ENCODE measurements at places on chromosomes 13 and 19.

DNA sequence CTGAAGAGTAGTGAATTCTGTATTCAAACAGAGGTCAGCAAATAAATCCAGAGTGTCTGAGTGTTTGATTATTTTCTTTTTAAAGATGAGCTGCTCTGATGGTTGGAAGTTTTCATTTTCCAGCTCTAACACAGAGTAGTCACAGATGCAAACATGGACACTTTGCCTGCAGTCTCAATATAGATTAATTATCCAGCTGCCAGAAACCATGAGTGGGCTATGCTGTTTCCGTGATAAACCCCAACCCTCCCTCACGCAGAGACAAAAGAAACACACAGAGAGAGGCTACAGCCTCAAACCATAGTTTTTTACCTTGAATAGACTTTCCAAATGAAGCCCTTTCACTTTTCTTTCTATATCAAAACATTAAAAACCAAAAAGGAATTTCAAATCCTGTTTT, 884.7 kb downstream of the DIAPH3 start:
- DNase-seq: no peak

DNA sequence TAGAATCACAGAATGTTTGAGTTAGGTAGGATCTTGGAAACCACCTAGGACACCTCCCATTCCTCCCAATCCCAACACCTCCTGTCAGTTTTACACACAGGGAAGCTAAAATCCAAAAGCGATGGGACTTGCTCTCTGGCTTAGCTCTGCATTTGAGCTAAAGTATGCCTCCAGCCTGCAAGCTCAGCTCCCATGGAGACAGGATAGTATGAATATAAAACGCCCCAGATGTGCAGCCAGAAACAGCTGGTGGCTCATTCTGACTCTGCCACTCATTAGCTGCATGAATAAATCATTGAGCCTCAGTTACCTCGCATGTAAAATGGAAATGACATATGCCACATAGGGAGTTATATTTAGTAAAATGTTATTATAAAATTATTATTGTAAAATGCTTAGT, 336.0 kb downstream of the SUCLA2 start:
- DNase-seq: no peak

GRCh38 chr13:19713186-19713965, 69.4 kb downstream of the PSPC1 start:
- DNase-seq: no peak

GRCh38 chr19:5943623-5944022, 29.6 kb downstream of the CAPS start:
- DNase-seq: no peak

DNA sequence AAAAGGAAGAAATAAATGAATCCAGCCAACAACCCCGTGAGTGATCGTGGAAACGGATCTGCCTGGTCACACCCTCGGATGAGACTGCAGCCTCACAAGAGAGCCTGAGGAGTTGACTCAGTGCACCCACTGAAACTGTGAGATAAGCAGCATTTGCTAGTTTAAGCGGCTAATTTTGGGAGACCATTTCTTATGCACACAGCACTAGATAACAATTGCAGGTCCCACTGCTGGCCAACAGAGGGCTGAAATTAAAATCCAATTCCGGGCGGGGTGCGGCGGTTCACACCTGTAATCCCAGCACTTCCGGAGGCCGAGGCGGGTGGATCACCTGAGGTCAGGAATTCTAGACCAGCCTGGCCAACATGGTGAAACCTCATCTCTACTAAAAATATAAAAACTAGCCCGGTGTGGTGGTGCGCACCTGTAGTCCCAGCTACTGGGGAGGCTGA, 3.6 kb downstream of the UQCR11 start:
- no peak for DNase-seq

DNA sequence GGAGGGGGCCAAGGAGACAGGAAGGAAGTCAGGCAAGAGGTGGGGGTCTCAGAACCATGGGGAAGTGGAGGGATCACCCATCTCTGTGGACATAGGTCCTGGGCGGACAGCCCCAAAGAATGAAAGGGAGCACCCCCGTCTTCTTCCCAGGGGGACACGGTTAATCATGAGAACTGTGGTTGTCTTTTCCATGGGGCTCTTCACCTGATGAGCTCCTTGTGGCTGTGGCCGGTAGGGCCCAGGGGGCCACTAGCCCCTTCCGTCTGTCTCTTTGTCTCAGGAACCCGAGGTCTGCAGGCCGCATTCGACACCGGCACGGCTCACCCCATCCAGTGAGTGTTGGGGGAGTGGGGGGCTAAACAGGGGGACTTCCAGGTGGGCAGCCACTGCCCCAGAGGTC, 8.6 kb downstream of the PLPPR2 start:
- no peak for DNase-seq

- DNase-seq: no peak
These were observed 3.3 kb downstream of the APOE start for GRCh38 chr19:44908836-44909261.

DNA sequence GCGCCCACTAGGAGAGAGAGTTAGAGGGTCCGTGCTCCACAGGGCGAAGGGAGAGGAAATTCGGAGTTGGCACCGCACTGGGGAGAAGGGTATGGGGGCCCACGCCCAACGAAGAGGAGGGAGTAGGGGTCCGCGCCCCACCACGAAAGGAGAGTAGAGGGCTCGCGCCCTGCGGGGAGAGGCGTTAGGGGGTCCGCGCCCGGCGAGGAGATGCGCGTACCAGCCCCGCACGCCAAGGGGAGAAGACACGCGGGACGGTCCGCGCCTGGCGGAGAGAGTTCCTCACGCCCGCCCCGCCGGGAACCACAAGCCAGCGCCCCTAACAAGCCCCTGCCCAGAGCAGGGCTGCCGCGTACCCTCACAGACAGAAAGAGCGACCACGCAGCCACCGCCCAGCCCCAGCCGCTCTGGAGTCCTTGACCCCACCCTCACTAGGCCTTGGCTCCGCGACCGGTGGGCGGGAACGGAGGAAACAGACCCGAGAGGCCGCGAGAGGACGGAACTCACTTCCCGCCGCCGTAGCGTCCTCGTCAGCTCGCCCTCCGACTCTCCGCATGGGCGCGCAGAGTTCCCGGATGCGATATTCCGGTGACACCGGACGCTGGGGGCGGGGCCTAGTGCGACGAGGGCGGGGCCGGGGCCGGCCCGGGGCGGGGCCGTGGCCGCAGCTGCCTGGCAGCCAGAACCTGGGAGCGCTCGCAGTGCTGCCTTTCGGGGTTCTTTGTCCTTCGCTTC, 20.0 kb upstream of the ZSCAN18 start:
- no peak for DNase-seq

GRCh38 chr19:33295621-33296487, 6.5 kb downstream of the CEBPA start:
- DNase-seq: no peak

DNA sequence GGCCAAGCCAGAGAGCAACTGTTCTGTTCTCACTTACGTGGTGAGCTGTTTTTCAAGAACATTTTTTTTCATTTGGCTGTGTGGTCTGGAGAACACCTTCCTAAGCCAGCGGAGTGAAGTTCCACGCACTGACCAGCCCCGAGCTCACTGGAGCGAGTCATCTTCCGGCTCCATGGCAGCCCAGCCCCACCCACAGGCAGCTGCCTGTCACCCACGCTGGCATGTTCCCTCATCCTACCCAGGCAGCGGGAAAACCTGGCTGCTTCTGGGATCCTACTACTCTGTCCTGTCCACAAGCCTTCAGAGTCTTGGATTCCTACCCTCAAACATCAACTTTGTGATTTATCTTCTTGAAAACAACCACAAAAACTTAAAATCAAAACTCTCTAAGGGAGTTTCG, 76.2 kb downstream of the GGACT start:
- DNase-seq: no peak

- DNase-seq: no peak
These were observed 389.9 kb downstream of the RFC3 start for GRCh38 chr13:34207872-34208271.

DNA sequence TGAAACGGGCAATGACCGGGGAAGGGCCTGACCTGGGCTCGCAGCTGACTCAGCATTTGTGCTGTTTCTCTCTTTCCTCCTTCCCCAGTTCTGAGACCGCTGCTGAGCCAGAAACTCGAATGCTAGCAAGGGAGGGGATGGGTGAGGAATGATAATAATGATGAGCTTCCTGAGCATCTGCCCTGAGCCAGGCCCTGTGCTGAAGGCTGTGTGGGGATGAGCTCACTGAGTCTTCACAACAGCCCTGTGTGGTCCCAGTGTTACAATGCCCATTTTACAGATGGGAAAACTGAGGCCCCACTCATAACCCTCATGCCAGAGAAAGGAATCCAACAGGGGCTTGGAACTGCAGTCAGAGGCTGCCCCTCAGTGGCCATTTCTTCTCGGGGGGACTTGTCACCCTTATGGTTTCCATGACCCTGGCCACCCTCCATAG, 8.1 kb downstream of the SULT2B1 start:
- DNase-seq: no peak

DNA sequence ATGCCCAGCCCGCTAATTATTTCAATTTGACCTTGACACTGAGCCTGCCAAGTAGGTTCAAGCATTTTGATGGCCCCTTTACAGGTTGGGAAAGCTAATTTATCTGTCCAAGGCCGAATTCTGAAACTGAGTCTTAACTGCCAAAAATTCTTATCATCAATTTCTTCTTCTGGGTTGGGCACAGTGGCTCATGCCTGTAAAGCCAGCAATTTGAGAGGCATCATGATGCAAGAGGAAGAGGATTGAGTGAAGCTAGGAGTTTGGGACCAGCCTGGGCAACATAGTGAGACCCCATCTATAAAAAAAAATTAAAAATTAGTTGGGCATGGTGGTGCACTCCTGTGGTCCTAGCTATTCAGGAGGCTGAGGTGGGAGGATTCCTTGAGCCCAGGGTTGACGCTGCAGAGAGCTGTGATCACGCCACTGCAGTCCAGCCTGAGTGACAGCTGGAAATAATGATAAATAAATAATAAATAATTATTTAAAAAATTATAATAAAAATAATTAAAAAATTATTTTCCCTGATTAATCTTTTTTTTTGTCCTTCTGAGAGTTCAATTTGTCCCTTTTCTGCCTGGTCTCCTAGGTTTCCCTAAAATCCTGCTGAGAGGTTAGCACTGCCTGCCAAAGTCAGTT, 1.3 kb upstream of the LDLR start:
- no peak for DNase-seq

DNA sequence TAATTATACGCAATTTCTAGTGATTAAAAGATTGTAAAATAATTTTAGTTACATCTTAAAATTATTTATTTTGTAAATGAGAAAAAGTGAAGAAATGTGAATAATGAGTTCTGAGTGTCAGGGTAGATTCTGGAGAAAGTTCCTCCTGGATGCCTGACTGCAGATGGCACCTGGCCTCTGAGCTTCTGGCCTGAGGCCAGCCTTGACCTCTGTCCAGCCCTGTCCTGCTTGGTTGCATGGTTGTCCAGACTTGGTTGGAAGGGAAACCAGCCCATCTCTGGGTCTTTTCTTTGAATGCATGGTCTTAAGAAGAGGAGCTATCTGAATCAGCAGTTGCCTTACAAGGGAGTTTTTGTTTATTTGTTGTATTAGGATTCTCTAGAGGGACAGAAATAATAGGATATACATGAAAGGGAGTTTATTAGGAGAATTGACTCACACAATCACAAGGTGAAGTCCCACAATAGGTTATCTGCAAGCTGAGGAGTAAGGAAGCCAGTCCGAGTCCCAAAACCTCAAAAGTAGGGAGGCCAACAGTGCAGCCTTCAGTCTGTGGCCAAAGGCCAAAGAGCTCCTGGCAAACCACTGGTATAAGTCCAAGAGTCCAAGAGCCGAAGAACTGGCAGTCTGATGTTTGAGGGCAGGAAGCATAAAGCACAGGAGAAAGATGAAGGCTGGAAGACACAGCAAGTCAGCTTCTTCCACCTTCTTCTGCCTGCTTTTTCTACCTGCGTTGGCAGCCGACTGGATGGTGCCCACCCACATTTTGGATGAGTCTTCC, 385.8 kb downstream of the ZNF536 start:
- no peak for DNase-seq

DNA sequence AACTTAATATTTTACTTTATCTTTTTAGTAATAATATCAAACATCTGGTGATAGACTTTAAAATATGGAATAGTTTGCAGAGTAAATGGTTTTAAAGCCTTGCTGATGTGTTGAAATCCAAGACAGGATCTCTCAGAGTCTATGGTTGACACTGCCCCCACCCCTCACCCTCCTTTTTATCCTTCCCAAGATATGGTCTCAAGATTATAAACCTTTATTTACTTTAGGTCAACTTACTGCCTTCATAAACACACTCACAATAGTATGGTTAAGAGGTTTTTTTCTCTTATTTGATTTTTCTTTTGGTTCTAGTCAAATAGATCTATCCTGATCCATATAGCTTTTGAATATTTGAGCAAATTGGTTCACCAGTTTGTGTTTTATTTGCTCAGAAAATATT, 39.0 kb downstream of the PAN3 start:
- no peak for DNase-seq

DNA sequence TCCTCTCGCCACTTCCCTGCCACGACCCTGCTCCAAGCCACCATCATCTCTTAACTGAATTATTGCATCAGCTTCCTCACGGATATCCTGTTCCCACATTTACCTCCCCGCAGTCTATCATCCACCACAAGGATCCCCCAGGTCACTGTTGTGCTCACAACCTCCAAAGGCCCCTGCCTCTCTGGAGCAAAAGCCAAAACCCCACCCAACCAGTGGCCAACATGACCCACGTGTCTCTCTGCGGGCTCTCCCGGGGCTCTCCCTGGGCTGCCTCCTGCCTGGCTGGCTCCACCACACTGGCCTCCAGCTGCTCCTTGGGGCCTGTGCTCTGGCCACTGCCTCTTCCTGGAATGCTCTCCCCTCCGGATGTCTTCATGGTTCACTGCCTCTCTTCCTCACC, 809.3 kb downstream of the UQCRFS1 start:
- DNase-seq: no peak

DNA sequence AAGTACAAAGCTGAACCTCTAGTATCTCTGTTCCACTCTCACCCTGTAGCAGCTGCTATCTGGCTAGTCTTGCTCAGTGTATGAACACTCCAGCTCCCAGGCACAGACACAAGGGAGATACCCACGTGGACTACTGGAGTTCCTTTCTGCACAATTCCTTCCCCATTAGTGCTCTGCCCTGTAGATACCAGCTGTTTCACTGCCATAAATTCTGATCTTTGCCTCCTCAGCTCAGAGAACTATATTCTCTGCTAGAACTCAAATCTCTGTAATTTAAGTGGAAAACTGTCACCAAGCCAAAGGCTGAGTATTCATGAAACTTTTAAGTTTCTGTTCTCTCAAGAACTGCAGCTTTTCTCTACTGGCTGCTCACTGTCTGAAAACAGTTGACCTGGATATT, 273.7 kb downstream of the DIAPH3 start:
- no peak for DNase-seq

- no peak for DNase-seq
These were observed 88.9 kb downstream of the CDADC1 start for GRCh38 chr13:49336655-49337054.

Data from smooth muscle cell of the brain vasculature (primary cell).